ENCODE measurements at places on chromosomes 1 and 21. TPM values are rescaled to one million over a fixed set of nuclear protein-coding genes. Genes with fewer than 3 reads are reported as not detected.

Gene OLIG2
- total RNA-seq, result 0.18 TPM

Gene TAS1R1
- total RNA-seq, result 0.21 TPM

Gene NHLH1
- total RNA-seq, result 0.09 TPM

Gene LDLRAD1
- total RNA-seq, result 28.7 TPM

Gene TMEM200B
- 10.5 TPM for total RNA-seq

Gene TCP10L
- 0.43 TPM for total RNA-seq

Gene TRAF3IP3
- 6.9 TPM for total RNA-seq

Gene MR1
- 31.0 TPM for total RNA-seq

Gene SPRR3
- total RNA-seq, result not detected

Gene PRAMEF8
- not detected for total RNA-seq

Gene BARHL2
- not detected for total RNA-seq

Gene KCNJ10
- 0.09 TPM for total RNA-seq

Gene LGR6
- 4.1 TPM for total RNA-seq

Gene LRRC7
- 6.1 TPM for total RNA-seq

Gene CDA
- total RNA-seq, result 3.4 TPM

Gene IBA57
- 21.4 TPM for total RNA-seq

Gene LAX1
- total RNA-seq, result 2.4 TPM

Gene TCHHL1
- not detected for total RNA-seq

Gene MEX3A
- 8.1 TPM for total RNA-seq

Gene TFF1
- total RNA-seq, result 0.83 TPM

Gene OR6N1
- total RNA-seq, result 0.80 TPM

Gene FBLIM1
- 37.4 TPM for total RNA-seq

Gene SPRR2G
- not detected for total RNA-seq

Gene DNM3
- total RNA-seq, result 16.3 TPM

Gene SRGAP2C
- 34.6 TPM for total RNA-seq

Gene TSPEAR
- total RNA-seq, result 2.1 TPM

Gene GCLM
- 14.8 TPM for total RNA-seq

Gene SPRR2B
- total RNA-seq, result not detected

Gene ECM1
- 20.0 TPM for total RNA-seq

Gene SPATA1
- total RNA-seq, result 3.2 TPM

Gene MSH4
- 0.40 TPM for total RNA-seq

Gene MROH9
- 3.5 TPM for total RNA-seq

Gene OR2T4
- total RNA-seq, result not detected

Gene MMP23B
- 29.2 TPM for total RNA-seq

Gene RBP7
- 2.1 TPM for total RNA-seq

Gene DPM3
- 99.6 TPM for total RNA-seq

Gene CD84
- 10.8 TPM for total RNA-seq

Gene DYNLT5
- 29.3 TPM for total RNA-seq

Gene CIART
- total RNA-seq, result 6.5 TPM

Gene SYCP1
- 0.09 TPM for total RNA-seq

Gene SLC50A1
- total RNA-seq, result 26.3 TPM

Gene CYYR1
- 38.3 TPM for total RNA-seq

Gene OLFML3
- 27.4 TPM for total RNA-seq

Gene RAP1GAP
- total RNA-seq, result 14.6 TPM

Gene TMPRSS15
- not detected for total RNA-seq

Gene TTC13
- total RNA-seq, result 22.1 TPM

Gene SYTL1
- total RNA-seq, result 58.0 TPM

Gene KMO
- 6.1 TPM for total RNA-seq

Gene DMAP1
- 41.1 TPM for total RNA-seq

Gene SELE
- total RNA-seq, result 3.2 TPM

Gene ELAVL4
- 0.55 TPM for total RNA-seq

Gene PDPN
- 60.4 TPM for total RNA-seq

Gene TNNT2
- 6.8 TPM for total RNA-seq

Gene DNAJC6
- total RNA-seq, result 5.0 TPM

Gene C1orf53
- 8.2 TPM for total RNA-seq

Gene LORICRIN
- total RNA-seq, result not detected

Gene OPTC
- total RNA-seq, result not detected

Gene NGF
- 0.40 TPM for total RNA-seq

Gene G0S2
- 74.5 TPM for total RNA-seq

All from lung (tissue), 17 donors.